Psoas muscle (tissue), 8 donors: ENCODE measurements at places on chromosomes 7 and 10. TPM values are rescaled to one million over a fixed set of nuclear protein-coding genes. Genes with fewer than 3 reads are reported as not detected.

DNA sequence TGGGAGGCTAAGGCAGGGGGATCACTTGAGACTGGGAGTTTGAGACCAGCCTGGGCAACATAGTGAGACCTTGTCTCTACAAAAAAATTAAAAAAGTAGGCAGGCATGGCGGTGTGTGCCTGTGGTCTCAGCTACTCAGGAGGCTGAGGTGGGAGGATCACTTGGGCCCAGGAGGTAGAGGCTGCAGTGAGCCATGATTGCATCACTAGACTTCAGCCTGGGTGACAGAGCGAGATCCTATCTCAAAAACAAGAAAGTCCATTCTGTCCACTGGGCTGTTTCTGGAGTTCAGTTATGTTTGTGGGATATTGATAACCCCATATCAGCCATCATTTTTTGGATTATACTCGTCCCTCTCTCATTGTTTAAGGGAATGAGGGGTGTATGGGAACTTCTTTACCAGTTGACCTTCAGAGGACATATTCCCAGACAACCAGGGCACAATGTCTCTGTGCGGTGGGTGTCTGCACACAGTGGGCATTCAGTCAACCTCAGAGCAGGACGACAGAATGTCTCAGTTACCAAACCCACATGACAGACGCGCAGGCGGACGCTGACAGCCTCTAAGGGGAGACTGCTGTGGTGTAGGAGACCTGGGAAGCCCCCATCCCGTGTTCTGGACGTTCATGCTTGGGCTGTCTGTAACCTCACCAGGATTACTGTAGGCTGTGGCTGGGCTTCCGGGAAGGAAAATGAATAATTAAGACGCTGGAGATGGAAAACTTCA lies 69.4 kb downstream of the CARD11 start:
- no peak overlapping the region for H3K27ac ChIP-seq
- no peaks in the 10 kb centered on the region for H3K4me1 ChIP-seq
- no peak for DNase-seq
- no peaks in the 10 kb centered on the region for H3K36me3 ChIP-seq
- H3K27me3 ChIP-seq: no peaks in the 10 kb centered on the region

ACTL6B gene
- total RNA-seq: not detected

- H3K36me3 ChIP-seq: peaks cover 11% of the 10 kb centered on the region
- H3K4me1 ChIP-seq: no peaks in the 10 kb centered on the region
- no peaks in the 10 kb centered on the region for H3K27me3 ChIP-seq
- no peak for DNase-seq
- no peak overlapping the region for H3K4me3 ChIP-seq
- no peak overlapping the region for H3K27ac ChIP-seq
These were observed 11.0 kb downstream of the RRP12 start for GRCh38 chr10:97390091-97390490.

DNA sequence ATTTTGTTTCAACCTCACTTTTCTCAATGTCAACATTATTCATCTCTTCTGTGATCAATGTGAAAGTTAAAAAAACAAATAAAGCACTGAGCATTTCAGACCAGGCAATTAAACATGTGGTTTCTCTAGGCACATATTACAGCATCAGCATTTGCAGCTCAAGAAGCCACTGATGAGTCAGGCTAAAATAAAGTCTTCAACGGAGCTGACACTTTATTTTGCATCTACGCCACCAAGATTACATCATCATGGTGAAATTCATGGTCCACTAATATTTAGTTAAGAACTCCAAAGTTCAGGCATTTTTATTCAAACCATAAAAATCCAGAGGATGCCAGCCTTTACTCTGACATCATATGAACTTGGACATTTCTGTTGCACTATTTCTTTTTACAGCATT lies 33.0 kb downstream of the MAGI2 start:
- no peak overlapping the region for H3K4me3 ChIP-seq
- no peaks in the 10 kb centered on the region for H3K4me1 ChIP-seq
- no peaks in the 10 kb centered on the region for H3K36me3 ChIP-seq
- DNase-seq: no peak
- H3K27ac ChIP-seq: no peak overlapping the region

CTBP2 gene
- total RNA-seq: 33.0 TPM

DNA sequence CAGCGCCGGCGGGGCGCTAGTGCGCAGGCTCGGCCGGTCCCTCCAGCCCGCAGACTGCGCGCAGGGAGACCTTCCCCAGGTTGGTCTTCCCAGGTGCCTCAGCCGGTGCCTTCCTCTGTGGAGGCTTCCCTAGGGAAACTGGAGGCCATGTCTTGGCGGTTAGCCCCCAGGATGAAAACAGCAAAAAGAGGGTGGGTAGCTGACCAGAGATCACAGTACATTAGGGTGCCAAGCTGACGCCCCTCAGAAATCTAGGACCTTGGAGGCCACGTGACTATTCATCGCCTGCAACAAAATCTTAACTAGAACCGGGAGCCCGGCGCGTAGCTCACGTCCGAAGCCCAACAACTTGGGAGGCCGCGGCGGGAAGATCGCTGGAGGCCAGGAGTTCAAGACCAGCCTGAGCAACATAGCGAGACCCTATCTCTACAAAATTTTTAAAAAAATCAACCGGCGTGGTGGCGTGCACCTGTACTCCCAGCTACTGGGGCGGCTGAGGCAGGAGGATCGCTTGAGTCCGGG lies 327 bp upstream of the FIS1 start:
- no peaks in the 10 kb centered on the region for H3K27me3 ChIP-seq
- H3K27ac ChIP-seq: peak overlapping the region; percentile 99

NSUN6 gene
- 4.0 TPM for total RNA-seq

SGMS1 gene
- 9.4 TPM for total RNA-seq

DNA sequence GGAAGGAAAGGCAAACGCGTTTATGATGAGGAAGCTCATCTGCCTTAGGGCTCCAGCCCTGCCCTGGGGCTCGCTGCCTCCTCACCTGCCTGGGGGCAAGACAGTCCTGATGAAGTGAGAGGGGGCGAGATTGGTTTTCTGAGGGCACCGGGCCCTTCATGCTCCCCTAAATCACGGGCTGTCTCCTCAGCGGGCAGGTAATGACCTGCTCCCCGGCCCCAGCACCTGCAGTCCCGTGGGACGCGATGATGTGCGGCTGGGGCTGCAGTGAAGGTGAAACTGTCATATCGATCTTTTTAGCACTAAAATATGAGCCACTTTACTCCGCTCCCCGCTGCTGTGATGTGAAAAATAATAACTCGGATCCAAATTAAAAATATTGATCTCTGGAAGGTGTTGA lies 120.2 kb downstream of the INPP5A start:
- H3K27me3 ChIP-seq: no peaks in the 10 kb centered on the region
- DNase-seq: peak; percentile 46
- no peak overlapping the region for H3K27ac ChIP-seq
- H3K4me1 ChIP-seq: no peaks in the 10 kb centered on the region
- no peaks in the 10 kb centered on the region for H3K36me3 ChIP-seq

DNA sequence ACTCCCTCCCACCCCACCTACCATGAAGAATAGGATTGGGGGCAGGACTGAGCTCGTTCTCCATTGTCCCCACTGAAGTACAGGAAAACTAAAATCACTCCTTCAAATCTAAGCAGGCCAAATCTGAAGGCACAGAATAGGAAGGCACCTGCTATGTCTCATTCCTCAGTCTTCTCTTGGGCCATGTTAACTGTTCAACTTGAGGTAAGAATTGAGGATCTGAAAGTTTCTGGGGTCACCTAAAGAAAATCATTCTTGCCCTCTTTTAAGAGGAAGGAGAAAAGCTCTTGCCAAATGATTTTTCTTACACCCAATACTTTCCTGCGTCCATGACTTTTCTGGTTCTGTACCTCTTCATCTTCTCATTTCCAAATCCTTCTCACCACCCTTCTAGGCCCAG lies 4.9 kb downstream of the CPN1 start:
- DNase-seq: no peak
- H3K36me3 ChIP-seq: no peaks in the 10 kb centered on the region
- no peak overlapping the region for H3K4me3 ChIP-seq
- no peaks in the 10 kb centered on the region for H3K4me1 ChIP-seq
- H3K27me3 ChIP-seq: no peaks in the 10 kb centered on the region

NOLC1 gene
- 38.7 TPM for total RNA-seq

GRCh38 chr10:71346731-71347130 lies 27.7 kb downstream of the SLC29A3 start:
- H3K36me3 ChIP-seq: no peaks in the 10 kb centered on the region
- no peak for DNase-seq
- H3K4me1 ChIP-seq: peaks cover 6% of the 10 kb centered on the region
- no peaks in the 10 kb centered on the region for H3K27me3 ChIP-seq
- no peak overlapping the region for H3K27ac ChIP-seq
- no peak overlapping the region for H3K4me3 ChIP-seq

GRCh38 chr7:117665368-117665767 lies 185.5 kb downstream of the CFTR start:
- no peak overlapping the region for H3K4me3 ChIP-seq
- no peaks in the 10 kb centered on the region for H3K27me3 ChIP-seq
- no peaks in the 10 kb centered on the region for H3K4me1 ChIP-seq
- DNase-seq: no peak
- no peak overlapping the region for H3K27ac ChIP-seq
- H3K36me3 ChIP-seq: no peaks in the 10 kb centered on the region

GRCh38 chr7:26543951-26544350 lies 252.3 kb downstream of the SNX10 start:
- H3K36me3 ChIP-seq: no peaks in the 10 kb centered on the region
- no peak overlapping the region for H3K4me3 ChIP-seq
- H3K27ac ChIP-seq: no peak overlapping the region
- H3K4me1 ChIP-seq: no peaks in the 10 kb centered on the region
- H3K27me3 ChIP-seq: peaks cover 13% of the 10 kb centered on the region
- DNase-seq: no peak

DNA sequence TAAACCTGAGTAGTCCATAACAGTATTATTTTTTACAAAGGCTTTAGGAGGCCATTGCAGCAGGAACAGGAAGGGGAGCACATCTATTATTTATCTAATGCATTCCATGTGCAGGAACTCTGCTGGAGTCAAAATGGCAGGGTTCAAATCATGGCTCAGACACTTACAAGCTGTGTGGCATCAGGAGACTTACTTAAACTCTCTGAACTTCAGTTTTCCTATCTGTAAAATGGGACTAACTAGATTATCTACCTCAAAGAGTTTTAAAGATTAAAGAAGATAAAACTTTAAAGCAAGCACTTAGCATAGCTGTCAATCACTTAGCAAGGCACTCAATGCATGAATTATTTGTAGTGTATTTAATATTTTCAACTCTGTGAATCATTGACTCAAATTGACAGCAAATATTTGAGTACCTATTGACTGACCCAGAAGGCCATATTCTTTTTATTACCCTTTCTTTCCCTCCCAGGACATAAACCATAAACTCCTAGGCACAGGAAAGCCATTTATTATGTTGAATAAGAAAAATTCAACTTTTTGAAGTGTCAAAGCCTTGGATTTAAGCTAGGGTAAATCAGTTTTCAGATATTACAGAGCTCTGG lies 115.8 kb upstream of the FAM204A start:
- H3K36me3 ChIP-seq: no peaks in the 10 kb centered on the region
- no peak overlapping the region for H3K27ac ChIP-seq
- no peaks in the 10 kb centered on the region for H3K27me3 ChIP-seq
- no peak overlapping the region for H3K4me3 ChIP-seq
- no peaks in the 10 kb centered on the region for H3K4me1 ChIP-seq

GRCh38 chr7:151809146-151809863 lies 67.6 kb downstream of the PRKAG2 start:
- no peak for DNase-seq
- no peak overlapping the region for H3K4me3 ChIP-seq
- no peaks in the 10 kb centered on the region for H3K4me1 ChIP-seq
- H3K36me3 ChIP-seq: no peaks in the 10 kb centered on the region

DNA sequence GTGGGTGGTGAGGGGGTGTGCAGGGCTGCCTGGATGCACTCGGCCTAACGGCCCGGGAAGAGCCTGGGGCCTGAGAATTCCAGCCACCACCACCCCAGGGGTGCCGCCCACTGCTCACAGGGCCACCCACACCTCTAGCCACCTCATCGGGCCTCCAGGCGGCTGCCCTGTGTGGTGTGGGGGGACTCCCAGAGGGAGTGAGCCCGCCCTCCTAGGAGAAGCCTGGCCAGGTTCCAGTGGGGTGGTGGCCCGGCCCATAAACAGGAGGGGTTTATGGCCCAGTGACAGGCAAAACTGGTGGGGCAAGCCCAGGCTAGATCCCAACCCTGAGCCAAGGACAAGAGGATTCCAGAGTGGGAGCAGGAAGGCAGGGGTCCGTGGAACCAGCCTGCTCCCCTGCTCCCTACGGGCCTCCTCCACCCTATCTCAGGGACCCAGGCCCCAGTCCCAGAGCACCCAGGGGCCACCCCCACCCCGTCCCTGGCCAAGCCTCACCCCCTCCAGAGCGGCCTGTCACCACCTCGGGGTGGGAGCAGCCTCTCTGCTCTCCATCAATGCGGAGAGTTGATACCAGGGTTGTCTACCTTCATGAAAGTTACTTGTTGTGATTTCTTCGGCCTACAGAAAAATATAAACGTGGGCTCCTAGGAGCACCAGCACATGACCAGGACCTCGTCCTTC lies 20.2 kb upstream of the PDGFA start:
- H3K27me3 ChIP-seq: no peaks in the 10 kb centered on the region
- no peak overlapping the region for H3K4me3 ChIP-seq
- no peaks in the 10 kb centered on the region for H3K4me1 ChIP-seq
- no peak overlapping the region for H3K27ac ChIP-seq
- DNase-seq: no peak
- no peaks in the 10 kb centered on the region for H3K36me3 ChIP-seq

- no peaks in the 10 kb centered on the region for H3K27me3 ChIP-seq
- DNase-seq: no peak
These were observed 69.1 kb upstream of the MXI1 start for GRCh38 chr10:110138197-110138812.

FHIP2A gene
- total RNA-seq: 19.9 TPM

- DNase-seq: no peak
- no peaks in the 10 kb centered on the region for H3K27me3 ChIP-seq
- no peak overlapping the region for H3K27ac ChIP-seq
These were observed 71.9 kb upstream of the OIT3 start for GRCh38 chr10:72821606-72822005.

VPS37D gene
- 0.18 TPM for total RNA-seq

- H3K27me3 ChIP-seq: no peaks in the 10 kb centered on the region
- no peak overlapping the region for H3K4me3 ChIP-seq
- no peaks in the 10 kb centered on the region for H3K36me3 ChIP-seq
These were observed 131.3 kb downstream of the LHPP start for GRCh38 chr10:124592736-124593430.

- no peaks in the 10 kb centered on the region for H3K27me3 ChIP-seq
- H3K36me3 ChIP-seq: no peaks in the 10 kb centered on the region
- H3K4me3 ChIP-seq: no peak overlapping the region
- peaks cover 35% of the 10 kb centered on the region for H3K4me1 ChIP-seq
- no peak for DNase-seq
- peak overlapping the region; percentile 53 for H3K27ac ChIP-seq
These were observed 94.2 kb downstream of the ST7 start for GRCh38 chr7:117047496-117047895.

SPAM1 gene
- total RNA-seq: not detected

- DNase-seq: no peak
- H3K27me3 ChIP-seq: no peaks in the 10 kb centered on the region
- no peak overlapping the region for H3K27ac ChIP-seq
- H3K36me3 ChIP-seq: no peaks in the 10 kb centered on the region
- no peak overlapping the region for H3K4me3 ChIP-seq
These were observed 55.0 kb downstream of the PIK3AP1 start for GRCh38 chr10:96665306-96665705.
